ENCODE measurements at places on chromosomes 11 and 22. TPM values are rescaled to one million over a fixed set of nuclear protein-coding genes. Genes with fewer than 3 reads are reported as not detected.

Gene DDI1
- total RNA-seq, result not detected

Gene CABP4
- not detected for total RNA-seq

Gene MRGPRX4
- not detected for total RNA-seq

Gene LRRC55
- not detected for total RNA-seq

Gene TMEM134
- 70.3 TPM for total RNA-seq

Gene GGT5
- 3.7 TPM for total RNA-seq

Gene ROBO4
- not detected for total RNA-seq

Gene SAMM50
- total RNA-seq, result 46.7 TPM

Measured in A549 treated with ZK216348 at 1 μM for 4 hours (cell line).